Stimulated activated CD4-positive, alpha-beta T cell treated with anti-CD3 and anti-CD28 coated beads, Interleukin-2, amount 100 ng/mL, for 24 hours (primary cell): ENCODE measurements at places on chromosomes 11 and 22.

- peak; percentile 50 for DNase-seq
These were observed 10.4 kb upstream of the SREBF2 start for GRCh38 chr22:41822317-41823057.

GRCh38 chr11:65430406-65431217, 8.0 kb downstream of the NEAT1 start:
- no peak for DNase-seq

DNA sequence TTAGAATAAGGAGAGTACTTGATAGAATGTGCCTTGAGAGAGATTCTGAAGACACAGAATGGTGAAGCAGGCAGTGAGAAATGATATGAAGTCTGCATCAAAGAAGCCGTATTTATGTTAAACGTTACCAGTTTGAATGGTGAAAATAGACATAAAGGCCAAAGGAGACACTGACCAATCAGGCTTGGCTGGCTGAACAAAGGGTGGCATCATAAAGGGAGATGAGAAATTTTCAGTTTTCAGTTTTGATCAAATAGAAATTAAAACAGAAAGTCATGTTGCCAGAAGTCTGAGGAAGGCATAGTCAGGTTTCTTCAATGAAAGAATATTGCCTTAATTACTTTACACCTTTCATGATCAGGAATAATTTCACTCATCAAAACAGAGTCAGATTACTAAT, 6.6 kb downstream of the OR51F1 start:
- no peak for DNase-seq

DNA sequence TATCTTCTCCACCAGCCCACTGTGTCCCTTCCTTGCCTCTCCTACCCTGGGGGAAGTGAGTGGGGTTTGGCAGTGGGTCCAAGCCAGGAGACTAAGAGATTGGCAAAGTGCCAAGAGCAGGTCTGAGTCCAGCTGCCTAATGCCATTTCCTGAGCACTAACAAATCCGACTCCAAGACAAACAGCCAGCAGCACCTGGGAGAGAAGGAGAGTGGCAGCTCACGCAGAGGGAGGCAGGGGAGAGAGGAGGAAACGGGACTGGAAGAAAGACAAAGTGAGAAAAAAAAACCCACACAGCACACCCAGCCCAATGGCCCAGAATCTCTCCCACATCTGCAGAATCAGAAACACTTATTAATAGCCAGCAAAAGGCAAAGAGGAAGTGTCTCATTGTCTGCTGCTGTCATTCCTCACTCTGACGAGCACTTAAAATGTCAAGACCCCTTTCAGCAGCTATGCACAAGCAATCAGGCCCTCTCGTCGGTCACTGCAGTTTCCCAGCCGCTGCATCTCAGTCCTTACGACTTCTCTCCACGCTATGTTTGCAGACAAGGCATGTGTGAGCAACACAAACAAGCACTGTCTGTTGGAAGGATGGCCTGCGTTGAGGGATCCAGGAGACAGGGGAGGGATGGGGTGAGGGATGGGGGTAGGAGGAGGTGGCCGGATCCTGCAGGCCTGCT, 558.4 kb upstream of the CADM1 start:
- DNase-seq, result no peak

DNA sequence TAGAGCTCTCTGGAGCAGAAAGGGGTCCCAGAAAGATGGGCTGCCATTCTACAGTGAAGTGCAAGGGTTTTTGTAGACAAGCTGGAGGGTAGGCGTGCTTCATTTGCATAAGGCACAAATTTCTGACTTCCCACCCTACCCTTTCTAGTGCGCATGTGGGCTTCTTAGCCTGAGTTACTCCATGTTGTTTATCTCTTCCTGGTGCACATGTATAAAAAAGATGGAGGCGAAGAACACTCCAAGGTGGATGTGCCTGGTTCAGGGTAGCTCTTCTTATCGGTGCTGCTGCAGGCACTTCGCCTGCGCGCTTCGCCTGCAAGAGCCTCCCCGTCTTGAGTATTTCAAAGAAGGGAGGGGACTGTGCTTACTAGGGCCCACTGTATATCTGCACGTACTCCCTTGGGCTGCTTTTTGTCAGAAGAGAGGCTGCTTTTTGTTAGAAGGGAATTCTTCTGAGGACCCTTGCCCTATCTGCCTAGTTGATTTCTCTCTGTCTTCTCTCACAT, 1047.3 kb upstream of the CNTN5 start:
- no peak for DNase-seq

- DNase-seq, result no peak
These were observed 458.5 kb upstream of the CCDC90B start for GRCh38 chr11:83744620-83745192.

- DNase-seq, result no peak
These were observed 711.6 kb upstream of the LRRC4C start for GRCh38 chr11:42171046-42171445.

GRCh38 chr11:96065379-96065778, 141.5 kb upstream of the MTMR2 start:
- DNase-seq, result no peak

DNA sequence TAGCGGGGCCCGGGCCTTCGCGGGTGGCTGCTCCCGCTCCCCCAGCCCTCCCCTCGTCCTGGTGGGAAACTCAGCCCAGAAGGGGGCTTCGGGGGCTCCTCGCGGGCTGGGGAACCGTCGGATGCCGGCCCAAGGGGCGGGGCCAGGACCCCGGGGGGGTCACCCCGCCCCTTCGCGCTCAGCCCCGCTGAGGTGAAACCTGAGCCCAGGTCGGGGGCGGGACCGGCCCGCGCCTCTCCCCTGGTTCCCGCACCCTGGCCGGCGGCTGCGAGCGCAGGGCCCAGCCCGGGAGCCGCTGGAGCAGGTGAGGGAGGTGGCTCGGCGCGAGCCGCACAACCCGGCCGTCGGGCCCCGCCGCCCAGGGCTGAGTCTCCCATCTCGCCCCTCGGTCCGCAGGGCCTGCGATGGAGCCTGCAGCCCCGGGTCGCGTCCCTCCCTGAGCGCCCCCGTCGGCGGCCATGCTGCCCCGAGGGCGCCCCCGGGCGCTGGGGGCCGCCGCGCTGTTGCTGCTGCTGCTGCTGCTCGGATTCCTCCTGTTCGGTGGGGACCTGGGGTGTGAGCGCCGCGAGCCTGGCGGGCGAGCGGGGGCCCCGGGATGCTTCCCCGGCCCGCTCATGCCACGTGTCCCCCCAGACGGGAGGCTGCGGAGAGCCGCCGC, at the start of gene LARGE2:
Gene LARGE2 (plus strand): TSS at position 232 of the 658 bp plus-strand sequence. CDS start 227 bp downstream, at position 459.
- DNase-seq, result no peak

- no peak for DNase-seq
These were observed 72.1 kb downstream of the C22orf31 start for GRCh38 chr22:28989484-28989883.

DNA sequence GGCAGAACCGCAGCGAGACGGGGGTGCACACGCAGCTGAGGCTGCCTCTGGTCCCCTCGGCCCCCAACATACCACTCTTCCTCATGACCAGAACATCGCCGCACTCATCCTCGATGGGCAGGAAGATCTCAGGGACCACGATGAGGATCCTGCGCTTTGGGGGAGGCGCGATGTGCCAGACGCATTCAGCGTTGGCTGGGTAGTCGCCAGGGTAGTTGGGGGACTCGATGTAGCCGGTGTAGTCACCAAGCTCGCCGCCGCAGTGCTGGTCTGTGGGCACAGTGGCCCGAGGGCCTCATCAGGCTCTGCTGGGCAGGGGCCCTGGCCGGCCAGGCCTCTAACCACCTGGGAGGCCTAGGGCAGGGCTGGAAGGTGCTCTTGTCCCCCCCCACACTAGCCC, 23.0 kb upstream of the TTLL12 start:
- no peak for DNase-seq

GRCh38 chr11:82908311-82908710, 6.8 kb downstream of the DDIAS start:
- no peak for DNase-seq

- DNase-seq, result no peak
These were observed 189.7 kb upstream of the TMEM45B start for GRCh38 chr11:129625930-129626329.

GRCh38 chr11:8268530-8269400, 5.1 kb upstream of the LMO1 start:
- no peak for DNase-seq

DNA sequence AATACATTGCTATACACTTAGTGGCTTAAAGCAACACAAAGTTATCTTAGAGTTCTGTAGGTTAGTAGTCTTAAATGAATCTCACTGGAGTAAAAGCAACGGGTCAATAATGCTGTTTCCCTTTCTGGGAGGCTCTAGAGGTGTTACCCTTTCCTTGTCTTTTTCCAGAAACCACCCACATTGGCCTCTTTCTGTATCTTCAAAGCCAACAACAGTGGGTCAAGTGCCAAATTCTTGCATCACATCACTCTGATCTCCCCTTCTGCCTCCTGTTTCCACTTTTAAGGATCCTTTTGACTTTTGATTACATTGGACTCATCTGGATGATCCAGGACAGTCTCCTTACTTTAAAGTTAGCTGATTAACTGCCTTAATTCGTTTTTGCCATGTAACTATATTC, 93.6 kb downstream of the DDX10 start:
- no peak for DNase-seq

DNA sequence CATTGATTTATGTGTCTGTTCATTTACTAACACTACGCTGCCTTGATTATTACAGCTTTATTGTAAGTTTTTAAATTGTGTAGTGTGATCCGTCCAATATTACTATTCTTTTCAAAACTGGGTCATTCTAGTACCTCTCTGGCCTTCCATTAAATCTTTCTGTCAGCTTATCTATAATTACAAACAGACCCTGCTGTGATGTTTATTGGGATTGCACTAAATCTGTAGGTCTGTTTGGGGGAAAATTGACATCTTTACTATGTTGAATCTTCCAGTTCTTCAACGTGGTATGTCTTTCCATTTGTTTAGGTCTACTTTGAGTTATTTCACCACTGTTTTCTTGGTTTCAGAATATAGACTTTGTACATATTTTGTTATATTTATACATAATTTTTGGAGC, 15.6 kb downstream of the CABIN1 start:
- DNase-seq, result no peak

- no peak for DNase-seq
These were observed 11.3 kb upstream of the BCR start for GRCh38 chr22:23169043-23169406.

- no peak for DNase-seq
These were observed 8.2 kb upstream of the BACE1-AS start for GRCh38 chr11:117282956-117283355.

DNA sequence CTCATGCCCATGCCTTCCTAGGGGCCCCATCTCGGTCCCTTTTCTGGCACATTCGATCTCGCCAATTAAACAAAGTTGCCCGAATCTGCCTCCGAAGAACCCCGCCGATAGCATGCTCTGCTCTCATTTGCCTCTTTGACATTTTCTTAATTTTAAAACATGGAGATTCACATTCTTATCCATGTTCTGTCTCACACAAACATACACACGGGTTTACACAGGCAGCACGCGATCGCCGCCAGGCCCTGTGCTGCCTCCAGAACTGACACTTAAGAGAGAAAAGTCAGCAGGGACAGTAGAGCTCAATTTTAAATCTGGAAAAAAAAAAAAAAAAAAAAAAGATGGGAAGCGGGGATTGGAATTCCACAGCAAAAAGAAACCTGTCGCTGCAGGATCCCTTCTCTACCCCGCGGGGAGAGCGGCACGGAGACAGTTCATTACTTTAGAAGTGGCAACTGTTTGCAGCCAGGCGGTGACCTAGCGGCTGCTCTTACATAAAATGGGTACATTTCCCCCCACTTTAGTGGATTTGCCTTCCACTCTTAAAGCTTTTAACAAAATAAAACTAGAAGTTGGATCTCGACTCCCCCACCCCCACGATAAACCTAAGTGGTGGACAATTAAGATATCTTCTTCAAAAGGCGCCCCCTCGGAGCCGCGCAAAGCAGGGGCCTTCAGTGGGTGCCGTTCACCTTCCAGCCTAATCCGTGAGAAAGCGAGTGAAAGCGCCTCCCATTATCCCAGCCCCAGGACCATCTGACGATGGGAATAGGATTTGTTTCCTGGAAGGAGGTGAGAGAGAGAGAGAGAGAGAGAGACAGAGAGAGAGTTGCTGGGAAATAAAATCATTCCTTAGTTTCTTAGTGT, 13.7 kb downstream of the PAX6 start:
- no peak for DNase-seq

DNA sequence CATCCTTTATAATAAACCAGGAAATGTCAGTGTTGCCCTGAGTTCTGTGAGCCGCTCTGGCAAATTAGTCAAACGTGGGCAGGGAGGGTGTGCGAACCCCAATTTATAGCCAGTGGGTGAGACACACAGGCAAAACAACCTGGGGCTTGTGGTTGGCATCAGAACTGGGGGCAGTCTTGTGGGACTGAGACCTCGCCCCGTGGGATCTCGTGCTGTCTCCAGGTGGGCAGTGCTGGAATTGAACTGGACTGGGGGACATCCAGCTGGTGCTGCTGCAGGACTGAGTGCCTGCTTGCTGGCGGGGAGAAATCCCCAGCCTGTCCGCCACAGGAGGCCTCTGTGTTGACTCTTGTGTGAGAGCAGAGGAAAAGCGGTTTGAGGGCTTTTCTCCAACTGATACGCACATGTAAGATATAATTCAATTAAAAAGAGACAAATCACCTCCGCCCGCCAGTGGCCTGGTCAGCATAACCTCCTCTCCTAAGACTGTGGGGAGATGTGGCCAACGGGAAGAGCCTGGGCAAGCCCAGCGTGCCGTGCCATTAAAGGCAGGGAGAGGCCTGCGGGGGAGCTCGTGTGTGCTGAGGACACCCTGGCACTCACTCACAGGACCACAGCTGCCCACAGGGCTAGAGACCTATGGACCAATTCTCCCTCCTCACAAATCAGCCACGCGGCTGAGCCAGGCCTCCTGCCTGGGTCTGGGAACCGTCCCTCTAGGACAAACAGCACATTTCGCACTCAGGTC, 18.4 kb downstream of the SULT4A1 start:
- no peak for DNase-seq

DNA sequence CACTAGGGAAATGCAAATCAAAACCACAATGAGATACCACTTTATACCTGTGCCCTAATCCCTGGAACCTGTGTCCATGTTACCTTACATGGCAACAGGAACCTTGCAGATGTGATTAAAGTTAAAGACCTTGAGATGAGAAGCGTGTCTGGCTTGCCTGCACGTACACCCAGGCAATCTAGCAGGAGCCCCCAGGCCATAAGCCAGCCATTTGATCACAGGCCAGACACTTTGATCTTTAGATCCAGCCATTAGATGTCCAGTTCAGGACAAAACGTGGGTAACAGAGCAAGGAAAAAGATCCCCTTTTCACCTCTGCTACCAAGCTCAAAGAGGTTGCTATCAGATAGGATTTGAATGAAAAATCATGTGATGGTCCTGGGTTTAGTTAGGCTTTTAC, 378.8 kb downstream of the BUD13 start:
- DNase-seq, result no peak

DNA sequence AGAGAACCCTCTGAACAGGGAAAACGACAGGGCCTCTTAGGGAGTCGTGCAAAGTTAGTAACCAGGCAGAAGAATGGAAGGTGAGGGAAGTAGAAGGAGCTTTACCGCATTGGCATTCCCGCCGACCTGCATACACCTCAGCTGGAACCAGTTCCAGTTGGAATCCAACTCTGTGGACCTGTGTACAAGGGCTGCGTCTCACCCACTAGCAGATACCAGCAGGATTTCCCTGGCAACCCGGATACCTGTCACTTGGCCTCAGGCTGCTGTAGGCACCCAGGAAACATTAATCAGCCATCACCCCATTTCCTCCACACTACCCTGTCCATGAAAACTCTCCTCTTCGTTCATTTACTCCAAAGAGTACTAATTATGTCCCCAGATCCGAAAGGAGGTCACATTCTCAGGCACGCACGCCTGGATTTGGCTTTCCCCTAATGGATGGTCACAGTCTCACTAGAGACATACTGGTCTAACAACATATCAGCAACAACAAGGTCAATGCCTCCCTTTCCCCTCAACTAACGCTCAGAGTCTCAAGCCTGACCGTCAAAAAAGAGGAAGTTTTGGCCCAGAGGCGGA, 842 bp downstream of the ARFGAP2 start:
- no peak for DNase-seq
